ENCODE measurements at places on chromosomes 2 and 18. TPM values are rescaled to one million over a fixed set of nuclear protein-coding genes. Genes with fewer than 3 reads are reported as not detected.

DNA sequence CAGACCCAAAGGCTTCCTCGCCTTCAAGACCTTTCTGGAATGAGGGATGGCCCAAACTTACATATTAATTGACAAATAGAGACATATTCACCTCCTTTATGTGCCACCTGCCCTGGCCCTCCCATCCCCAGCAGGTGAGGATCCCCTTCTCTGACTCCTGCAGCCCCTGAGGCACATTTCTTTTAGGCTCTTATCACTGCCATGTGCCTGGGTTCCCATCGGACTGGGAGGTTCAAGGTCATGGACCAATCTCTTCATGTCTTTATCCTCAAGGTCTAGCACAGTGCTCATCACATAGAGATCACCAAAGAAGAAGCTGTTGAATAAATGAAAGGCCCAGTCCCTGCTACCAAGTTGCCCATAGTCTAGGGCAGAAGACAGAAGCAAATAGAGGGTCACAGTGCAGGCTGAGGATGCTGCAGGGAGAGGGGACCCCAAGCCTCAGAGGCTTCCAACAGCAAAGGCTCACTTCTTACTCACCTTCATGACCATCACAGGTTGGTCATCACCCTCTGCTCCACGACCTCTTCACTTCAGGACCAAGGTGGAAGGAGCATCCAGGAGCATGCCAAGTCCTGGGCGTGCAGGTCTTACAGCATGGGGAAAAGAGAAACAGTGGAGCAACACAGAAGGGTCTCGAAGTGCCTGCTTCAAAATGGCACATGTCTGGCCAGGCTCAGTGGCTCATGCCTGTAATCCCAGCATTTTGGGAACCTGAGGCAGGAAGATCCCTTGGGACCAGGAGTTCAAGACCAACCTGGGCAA is 193.9 kb downstream of the SMAD2 start:
- H3K4me3 ChIP-seq = no peak overlapping the region
- H3K4me1 ChIP-seq = no peaks in the 10 kb centered on the region
- peaks cover 5% of the 10 kb centered on the region for H3K27me3 ChIP-seq
- no peak overlapping the region for H3K27ac ChIP-seq

- H3K36me3 ChIP-seq = no peaks in the 10 kb centered on the region
- H3K27ac ChIP-seq = no peak overlapping the region
- no peaks in the 10 kb centered on the region for H3K4me1 ChIP-seq
- H3K4me3 ChIP-seq = no peak overlapping the region
Observed at GRCh38 chr2:68088940-68089339, 26.1 kb upstream of the C1D start.

- no peak overlapping the region for H3K27ac ChIP-seq
- H3K27me3 ChIP-seq = no peaks in the 10 kb centered on the region
- no peak for DNase-seq
Observed at GRCh38 chr2:229230256-229230655, 40.8 kb downstream of the PID1 start.

DNA sequence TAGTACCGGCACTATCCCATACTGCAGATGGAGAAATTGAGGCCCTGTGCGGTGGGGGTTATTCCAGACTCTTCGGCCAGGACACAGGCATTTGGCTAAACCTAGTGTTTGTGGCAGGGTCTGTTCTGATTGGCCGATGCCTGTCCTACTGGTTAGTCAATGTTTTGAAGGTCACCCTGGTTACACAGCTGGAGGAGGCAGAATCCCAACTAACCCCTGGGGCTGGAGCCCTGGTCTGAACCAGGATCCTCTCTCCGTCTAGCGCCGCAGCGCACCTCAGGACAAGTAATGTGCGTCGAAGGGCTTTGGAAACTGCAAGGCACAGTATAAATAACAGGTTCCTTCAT is 19.4 kb downstream of the TEX44 start:
- H3K27ac ChIP-seq = no peak overlapping the region
- H3K4me1 ChIP-seq = peaks cover 19% of the 10 kb centered on the region
- no peaks in the 10 kb centered on the region for H3K36me3 ChIP-seq
- no peak for DNase-seq
- no peaks in the 10 kb centered on the region for H3K27me3 ChIP-seq
- no peak overlapping the region for H3K4me3 ChIP-seq

UGT1A8 gene
- not detected for total RNA-seq

RHOB gene
- total RNA-seq = 27.4 TPM

HOXD13 gene
- not detected for total RNA-seq

LINC00305 gene
- total RNA-seq = not detected

HOXD11 gene
- total RNA-seq = not detected

SKA1 gene
- total RNA-seq = 26.5 TPM

RAD51AP2 gene
- total RNA-seq = not detected

TM4SF20 gene
- not detected for total RNA-seq

Measured in CD8-positive, alpha-beta memory T cell (primary cell).